ENCODE measurements at places on chromosomes 12 and 14. TPM values are rescaled to one million over a fixed set of nuclear protein-coding genes. Genes with fewer than 3 reads are reported as not detected.

DNA sequence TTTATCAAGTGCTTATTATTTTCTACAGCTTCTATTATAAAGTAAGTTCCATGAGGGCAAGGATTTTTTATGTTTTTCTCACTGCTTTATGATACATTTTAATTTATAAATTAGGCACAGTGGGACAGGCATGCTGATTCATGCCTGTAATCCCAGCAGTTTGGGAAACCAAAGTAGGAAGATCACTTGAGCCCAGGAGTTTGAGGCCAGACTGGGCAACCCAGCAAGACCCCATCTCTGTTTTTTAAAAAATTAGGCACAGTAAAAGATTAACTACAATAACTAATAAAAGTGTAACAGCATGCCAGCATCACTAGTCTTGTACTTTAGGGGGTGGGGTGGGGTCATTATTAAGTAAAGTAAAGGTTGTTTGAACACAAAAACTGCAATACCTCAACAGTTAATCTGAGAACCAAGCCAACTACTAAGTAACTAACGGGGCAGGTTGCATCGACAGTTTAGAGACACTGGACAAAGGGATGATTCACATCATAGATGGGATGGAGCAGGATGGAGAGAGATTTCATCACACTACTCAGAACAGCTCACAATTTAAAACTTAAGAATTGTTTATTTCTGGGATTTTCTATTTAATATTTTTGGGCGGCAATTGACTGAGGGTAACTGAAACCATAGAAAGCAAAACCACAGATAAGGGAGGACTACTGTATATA lies 119.5 kb downstream of the PLEKHA5 start:
- H3K4me1 ChIP-seq: no peaks in the 10 kb centered on the region
- H3K27me3 ChIP-seq: no peaks in the 10 kb centered on the region
- no peak overlapping the region for H3K27ac ChIP-seq
- no peak overlapping the region for H3K4me3 ChIP-seq
- DNase-seq: no peak
- H3K36me3 ChIP-seq: no peaks in the 10 kb centered on the region

DNA sequence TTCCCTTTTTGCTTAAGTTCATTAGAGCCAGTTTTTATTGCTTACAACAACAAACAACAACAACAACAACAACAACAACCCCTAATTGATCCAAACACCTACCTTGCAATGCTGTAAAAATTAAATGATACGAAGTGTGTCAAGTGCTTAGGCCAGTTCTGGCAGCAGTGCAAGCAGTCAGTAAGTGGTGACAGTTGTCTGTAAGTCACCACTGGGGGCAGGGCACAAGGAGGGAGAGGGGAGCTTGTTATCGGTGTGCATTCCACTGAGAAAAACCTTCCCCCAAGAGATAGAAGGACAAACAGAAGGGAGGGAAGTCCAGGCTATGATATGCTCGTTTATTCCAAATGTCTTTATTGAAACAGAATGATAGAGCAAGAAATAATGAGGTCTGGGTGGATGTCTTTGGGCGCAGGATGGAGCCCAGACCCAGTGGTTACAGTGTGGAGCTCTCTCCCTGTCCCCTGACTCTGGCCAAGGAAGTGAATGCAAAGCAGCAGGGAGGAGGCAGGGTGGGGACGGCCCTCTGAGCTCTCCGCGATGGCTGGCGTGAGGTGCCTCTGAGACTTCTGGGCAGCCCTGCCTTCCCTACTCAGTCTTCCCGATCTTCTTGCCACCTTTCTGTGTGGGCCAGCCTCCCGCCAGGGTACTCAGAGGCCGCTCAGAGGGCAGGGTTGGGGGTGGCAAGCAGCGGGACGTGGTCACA lies 6.5 kb downstream of the SLC22A17 start:
- DNase-seq: no peak
- no peaks in the 10 kb centered on the region for H3K4me1 ChIP-seq
- no peaks in the 10 kb centered on the region for H3K36me3 ChIP-seq
- H3K4me3 ChIP-seq: no peak overlapping the region
- H3K27ac ChIP-seq: no peak overlapping the region
- no peaks in the 10 kb centered on the region for H3K27me3 ChIP-seq

DNA sequence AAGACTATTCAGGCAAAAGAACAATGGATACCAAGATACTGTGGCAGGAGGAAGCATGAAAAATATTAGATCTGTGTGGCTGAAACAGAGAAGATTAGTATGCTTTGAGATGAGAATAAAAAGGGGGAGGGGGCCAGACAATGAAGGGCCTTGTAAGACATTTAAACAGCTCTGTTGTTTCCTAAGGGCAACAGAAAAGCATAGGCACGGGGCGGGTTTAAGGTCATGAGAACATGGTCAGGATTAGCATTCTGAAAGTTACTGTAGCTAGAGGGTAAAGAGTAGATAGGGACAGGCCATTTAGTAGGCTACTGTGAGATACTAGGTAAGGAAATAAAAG lies 18.6 kb downstream of the INTS13 start:
- no peak overlapping the region for H3K4me3 ChIP-seq
- no peaks in the 10 kb centered on the region for H3K27me3 ChIP-seq

DNA sequence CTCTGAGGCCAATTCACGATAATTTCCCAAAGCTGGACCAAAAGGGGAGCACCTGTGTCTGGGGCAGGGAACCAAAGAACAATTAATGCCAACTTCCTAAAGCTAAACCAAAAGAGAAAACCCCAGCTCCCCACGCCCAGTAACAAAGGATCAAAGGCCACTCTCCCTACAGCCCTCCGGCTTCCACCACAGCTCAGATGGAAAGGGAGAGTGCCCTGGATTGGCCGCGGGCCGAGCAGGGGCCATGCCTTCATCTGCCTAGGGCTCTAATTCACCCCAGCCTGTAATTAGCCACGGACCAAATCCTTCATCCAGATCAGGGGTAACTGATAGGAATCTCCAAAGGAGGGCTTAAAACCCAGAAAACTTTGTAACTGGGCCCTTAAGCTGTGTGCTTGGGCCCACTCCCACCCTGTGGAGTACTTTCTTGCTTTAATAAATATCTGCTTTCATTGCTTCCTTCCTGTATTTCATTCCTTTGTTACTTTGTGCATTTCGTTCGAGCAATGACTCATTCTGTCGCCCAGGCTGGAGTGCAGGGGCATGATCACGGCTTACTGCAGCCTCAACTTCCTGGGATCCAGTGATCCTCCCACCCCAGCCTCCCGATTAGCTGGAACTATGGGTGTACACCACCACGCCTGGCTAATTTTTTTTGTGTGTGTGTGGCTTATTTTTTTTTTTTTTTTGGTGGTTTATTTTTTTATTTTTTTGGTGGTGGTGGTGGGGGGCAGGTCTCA lies 65.5 kb upstream of the PPP4R3A start:
- no peak overlapping the region for H3K27ac ChIP-seq
- H3K4me1 ChIP-seq: no peaks in the 10 kb centered on the region
- H3K27me3 ChIP-seq: no peaks in the 10 kb centered on the region
- no peak for DNase-seq
- no peak overlapping the region for H3K4me3 ChIP-seq
- H3K36me3 ChIP-seq: no peaks in the 10 kb centered on the region

GRCh38 chr12:62903151-62903550 lies 31.8 kb downstream of the PPM1H start:
- H3K4me1 ChIP-seq: peaks cover 4% of the 10 kb centered on the region
- DNase-seq: no peak
- no peaks in the 10 kb centered on the region for H3K27me3 ChIP-seq
- H3K4me3 ChIP-seq: no peak overlapping the region
- no peaks in the 10 kb centered on the region for H3K36me3 ChIP-seq

- H3K4me1 ChIP-seq: peaks cover 23% of the 10 kb centered on the region
- H3K36me3 ChIP-seq: no peaks in the 10 kb centered on the region
- DNase-seq: no peak
These were observed 41.1 kb downstream of the PSMA6 start for GRCh38 chr14:35333264-35333730.

GRCh38 chr12:50222275-50222783 lies 55.2 kb upstream of the CERS5 start:
- DNase-seq: peak; percentile 57
- peak overlapping the region; percentile 18 for H3K4me3 ChIP-seq
- H3K27me3 ChIP-seq: no peaks in the 10 kb centered on the region
- no peaks in the 10 kb centered on the region for H3K36me3 ChIP-seq

GRCh38 chr12:95529693-95530225 lies 21.5 kb downstream of the USP44 start:
- no peak for DNase-seq
- H3K4me3 ChIP-seq: no peak overlapping the region
- no peaks in the 10 kb centered on the region for H3K4me1 ChIP-seq
- no peak overlapping the region for H3K27ac ChIP-seq
- H3K36me3 ChIP-seq: no peaks in the 10 kb centered on the region
- no peaks in the 10 kb centered on the region for H3K27me3 ChIP-seq

GRCh38 chr14:72714094-72714493 lies 179.8 kb downstream of the DPF3 start:
- H3K27ac ChIP-seq: no peak overlapping the region
- no peaks in the 10 kb centered on the region for H3K36me3 ChIP-seq
- no peaks in the 10 kb centered on the region for H3K27me3 ChIP-seq
- no peaks in the 10 kb centered on the region for H3K4me1 ChIP-seq
- H3K4me3 ChIP-seq: no peak overlapping the region

The CCDC196 gene
- total RNA-seq: not detected

The SYCP3 gene
- total RNA-seq: 14.0 TPM

Measured in prostate gland (tissue), 2 donors.